ENCODE measurements at places on chromosomes 7 and 10.

GRCh38 chr7:27138985-27139333 is 4.5 kb downstream of the HOXA5 start:
- DNase-seq: no peak

GRCh38 chr7:150435390-150436073 is 14.9 kb upstream of the GIMAP8 start:
- no peak for DNase-seq

- no peak for DNase-seq
Measured at GRCh38 chr7:45153233-45153632, 4.4 kb upstream of the RAMP3 start.

GRCh38 chr10:50506861-50507573 is 116.7 kb downstream of the SGMS1 start:
- no peak for DNase-seq

DNA sequence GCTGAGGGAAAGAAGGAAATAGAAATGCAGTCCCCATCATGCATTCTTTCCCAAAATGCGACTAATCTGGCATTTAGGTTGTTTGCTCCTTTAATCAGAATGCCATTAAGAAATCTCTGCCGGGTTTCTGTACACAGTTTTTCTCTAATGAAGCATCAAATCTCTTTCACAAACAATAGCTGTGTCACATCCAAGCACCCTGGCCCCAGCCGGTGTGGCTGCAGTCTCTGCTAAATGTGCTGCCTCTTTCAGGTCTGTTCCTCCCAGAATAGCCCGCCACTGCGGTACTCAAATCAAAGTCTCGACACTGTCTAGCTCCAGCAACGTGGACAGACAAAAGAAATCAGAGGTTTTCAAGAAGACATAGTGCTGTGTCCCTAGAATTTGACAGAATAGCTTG is 343.8 kb downstream of the KCNMA1 start:
- no peak for DNase-seq
